ENCODE measurements at places on chromosomes 11 and 22.

DNA sequence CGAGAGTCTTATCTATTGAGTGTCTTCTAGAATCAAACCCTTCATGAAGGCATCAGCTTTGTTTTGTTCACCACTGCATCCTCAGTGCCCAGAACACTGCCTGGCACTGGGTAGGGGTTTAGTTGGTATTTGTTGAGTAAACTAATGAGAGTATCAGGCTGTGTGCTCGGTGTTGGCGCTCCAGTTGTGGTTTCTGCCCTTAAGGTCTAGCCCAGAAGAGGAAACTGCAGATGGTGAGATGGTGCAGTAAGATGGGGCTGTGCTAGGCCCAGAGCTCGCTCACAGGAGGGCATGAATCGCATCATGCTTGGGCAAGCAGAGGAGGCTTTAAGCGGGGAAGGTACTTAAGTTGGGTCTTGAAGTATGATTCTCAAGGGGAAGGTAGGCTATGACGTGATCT, 97.2 kb downstream of the FBXO7 start:
- DNase-seq, result no peak

DNA sequence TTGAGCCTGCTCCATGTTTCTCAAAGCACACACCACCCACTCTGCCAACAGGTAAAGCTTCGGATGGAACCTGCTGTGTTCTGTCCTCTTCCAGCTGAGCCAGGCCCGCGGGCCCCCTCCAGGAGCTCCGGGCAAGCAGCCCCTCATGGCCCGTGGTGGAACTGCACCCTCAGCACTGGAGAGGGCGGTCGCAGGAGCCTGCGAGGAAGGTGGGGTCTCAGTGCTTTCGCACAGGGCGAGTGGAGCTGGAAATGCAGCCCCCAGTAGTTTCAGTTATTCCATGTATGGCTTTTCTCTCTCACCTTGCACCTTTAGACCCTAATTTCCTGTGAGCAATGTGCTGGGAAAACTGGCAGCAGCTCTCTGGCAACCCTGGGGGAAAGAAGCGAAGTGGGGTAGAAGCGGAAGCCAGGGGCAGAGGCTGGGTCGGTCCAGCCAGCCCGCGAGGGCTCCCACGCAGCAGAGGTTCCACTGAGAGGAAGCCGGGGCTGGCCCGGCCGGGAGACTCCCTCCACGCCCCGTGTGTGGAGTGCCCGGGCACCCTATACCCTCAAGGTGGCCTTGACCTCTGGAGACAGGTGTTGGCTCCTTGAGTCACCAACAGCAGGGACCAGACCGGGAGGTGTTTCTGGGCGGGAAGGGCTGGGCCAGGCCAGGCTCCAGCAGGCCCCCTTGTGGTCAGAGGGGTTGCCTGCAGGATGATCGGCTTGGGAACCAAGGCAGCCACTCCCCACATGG, 119.9 kb upstream of the TMEM45B start:
- DNase-seq, result peak; percentile 71

GRCh38 chr11:12680246-12680939, 6.2 kb downstream of the TEAD1 start:
- DNase-seq, result peak; percentile 84

DNA sequence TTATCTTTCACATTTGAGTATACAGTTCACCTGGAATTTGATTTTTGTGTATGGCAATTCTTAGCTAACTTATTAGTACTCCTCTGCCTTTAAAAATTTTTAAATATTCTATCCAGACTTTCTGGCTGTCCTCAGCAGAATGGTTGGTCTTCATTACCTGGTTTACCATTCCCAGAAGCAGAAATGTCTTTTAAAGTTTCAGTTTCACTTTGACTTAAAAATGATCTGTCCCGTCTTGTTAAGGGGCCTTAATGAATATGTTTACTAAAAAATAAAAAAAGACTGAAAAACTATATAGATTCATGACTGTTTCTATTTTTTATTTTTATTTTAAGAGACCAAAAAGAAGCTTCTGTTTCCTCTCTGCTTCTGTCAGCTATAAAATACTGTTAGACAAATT, 70.5 kb upstream of the TNRC6B start:
- no peak for DNase-seq

GRCh38 chr11:134987223-134987768, 575.3 kb upstream of the B3GAT1 start:
- no peak for DNase-seq

DNA sequence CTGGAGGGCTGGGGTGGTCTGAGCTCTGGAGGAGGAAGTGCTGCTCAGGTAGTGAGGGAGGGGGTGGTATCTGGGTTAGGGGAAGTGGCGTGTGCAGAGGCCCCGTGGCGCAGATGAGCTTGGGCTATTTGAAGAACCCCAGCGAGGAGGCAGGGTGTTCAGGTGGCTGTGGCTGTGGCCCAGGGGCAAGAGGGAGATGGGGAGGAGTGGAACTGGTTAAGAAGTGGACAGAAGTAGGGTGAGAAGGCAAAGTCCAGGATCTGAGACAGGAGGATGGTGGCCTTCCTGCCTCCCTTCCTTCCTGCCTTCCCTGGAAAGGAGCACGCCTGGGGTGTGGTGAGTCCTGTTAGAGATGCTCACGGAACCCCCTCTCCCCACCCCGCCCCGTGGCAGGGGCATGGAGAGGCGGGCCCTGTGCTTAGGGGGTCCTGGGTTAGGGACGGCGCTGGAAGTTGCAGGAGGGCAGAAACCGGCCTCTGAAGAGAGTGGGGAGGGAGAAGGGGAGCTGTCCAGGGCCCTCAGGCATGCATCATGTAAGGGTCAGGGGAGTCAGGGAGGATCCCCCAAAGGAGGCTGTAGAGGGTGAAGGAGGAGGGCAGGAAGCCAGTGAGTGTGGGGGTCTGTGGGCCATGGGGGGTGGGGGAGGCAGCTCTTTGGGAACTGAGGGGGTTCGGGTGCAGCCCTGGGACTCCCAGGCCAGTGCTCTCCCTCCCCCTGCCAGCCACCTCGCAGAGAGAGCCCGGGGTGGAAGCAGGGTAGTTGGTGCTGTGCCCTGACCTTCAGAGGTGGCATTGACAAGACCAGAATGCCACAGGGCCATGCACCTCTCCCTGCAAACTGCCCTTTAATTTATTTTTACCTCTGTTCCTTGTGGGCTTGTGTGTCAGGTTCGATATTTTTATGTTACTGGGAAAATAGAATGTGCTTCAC, 63.7 kb upstream of the PARVG start:
- no peak for DNase-seq

- DNase-seq, result no peak
These were observed 34.8 kb upstream of the TMEM135 start for GRCh38 chr11:87002918-87003317.

- DNase-seq, result peak; percentile 60
These were observed 43.2 kb downstream of the PANX1 start for GRCh38 chr11:94171693-94172440.

DNA sequence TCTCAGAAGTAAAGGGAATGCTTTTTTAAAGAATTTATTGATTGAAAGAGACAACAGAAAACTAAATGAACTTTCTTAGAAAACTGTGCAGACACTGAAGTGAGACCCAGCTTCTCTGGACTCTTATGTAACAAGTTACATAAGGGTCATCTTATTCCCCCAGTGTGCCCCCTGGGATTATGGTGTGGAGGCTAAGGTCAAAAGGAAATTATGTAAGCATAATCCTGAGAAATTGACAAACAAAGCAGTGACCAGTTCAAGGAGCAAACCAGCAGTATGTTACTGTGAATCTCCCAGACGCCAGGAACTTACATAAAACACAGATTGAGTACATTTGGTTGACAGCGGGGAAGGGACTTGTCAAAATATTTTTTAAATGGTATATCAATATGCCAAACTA, 78.6 kb downstream of the SLC1A2 start:
- DNase-seq, result no peak

GRCh38 chr22:27452922-27453321, 348.6 kb downstream of the MN1 start:
- no peak for DNase-seq

DNA sequence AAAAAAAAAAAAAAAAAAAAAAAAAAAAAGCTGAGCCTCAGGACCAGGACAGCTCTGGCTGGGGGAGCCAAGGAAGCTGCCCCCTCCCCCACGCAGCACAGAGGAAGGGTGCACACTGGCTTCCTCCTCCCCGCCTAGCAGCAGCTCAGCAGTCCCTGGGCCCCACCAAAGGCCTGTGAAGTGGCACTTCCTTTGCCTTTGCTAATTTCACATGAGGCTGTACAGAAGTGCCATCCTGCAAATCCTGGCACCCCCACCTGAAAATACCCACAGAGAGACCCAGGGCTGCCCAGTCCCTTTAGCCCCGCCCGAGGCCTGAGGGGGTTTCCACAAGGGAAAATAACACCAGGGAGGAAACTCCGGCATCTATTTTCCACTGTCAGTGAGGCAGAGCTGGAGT, 3.9 kb downstream of the RHOG start:
- DNase-seq, result no peak

DNA sequence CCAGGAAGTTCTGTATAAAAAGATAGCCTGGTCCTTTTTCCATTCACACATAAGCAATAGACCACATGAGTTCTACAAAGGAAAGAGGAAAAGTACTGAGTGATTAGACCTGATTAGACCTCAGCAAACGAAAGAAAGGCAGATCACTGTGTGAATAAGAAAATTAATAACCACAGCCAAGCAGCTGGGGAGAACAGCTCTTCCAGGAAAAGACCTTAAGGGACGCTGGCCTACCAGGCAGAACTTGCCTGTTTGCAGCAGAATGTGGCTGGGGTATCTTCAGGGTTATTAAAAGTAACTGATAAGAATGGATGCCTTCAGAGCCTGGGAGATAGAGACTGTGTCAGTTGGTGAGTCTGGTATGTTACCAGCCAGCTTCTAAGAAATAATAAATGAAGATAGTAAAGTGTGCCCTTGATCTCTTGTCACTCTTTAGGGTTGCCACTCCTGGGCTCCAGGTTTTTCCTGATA, 172.9 kb downstream of the DBX1 start:
- no peak for DNase-seq

GRCh38 chr11:46259971-46260560, 17.4 kb upstream of the CREB3L1 start:
- no peak for DNase-seq

- DNase-seq, result peak; percentile 7
These were observed 380.1 kb downstream of the LARGE1 start for GRCh38 chr22:33539902-33540751.

DNA sequence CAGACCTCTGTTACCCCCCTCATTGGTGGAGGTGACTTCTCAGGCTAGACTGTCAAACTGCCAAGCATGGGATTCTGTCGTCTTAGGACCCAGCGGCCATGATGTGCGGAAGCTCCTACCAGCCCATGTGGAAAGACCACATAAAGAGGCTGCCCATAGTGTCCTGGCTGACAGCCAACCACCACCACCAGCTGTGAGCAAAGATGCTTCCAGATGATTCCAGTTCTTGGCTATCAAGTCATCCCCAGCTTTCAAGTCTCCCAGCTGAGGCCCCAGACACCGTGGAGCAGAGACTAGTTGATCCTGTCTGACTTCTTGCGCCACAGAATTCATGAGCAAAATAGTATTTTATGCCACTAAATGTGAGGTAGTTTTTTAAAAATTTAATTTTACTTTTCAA, 32.9 kb downstream of the SCUBE1 start:
- no peak for DNase-seq

- DNase-seq, result no peak
These were observed 64.6 kb upstream of the TTC12 start for GRCh38 chr11:113249786-113250185.

GRCh38 chr11:35390737-35391682, 28.3 kb downstream of the SLC1A2 start:
- DNase-seq, result peak; percentile 92

GRCh38 chr11:87976009-87976408, 199.2 kb downstream of the RAB38 start:
- DNase-seq, result no peak

DNA sequence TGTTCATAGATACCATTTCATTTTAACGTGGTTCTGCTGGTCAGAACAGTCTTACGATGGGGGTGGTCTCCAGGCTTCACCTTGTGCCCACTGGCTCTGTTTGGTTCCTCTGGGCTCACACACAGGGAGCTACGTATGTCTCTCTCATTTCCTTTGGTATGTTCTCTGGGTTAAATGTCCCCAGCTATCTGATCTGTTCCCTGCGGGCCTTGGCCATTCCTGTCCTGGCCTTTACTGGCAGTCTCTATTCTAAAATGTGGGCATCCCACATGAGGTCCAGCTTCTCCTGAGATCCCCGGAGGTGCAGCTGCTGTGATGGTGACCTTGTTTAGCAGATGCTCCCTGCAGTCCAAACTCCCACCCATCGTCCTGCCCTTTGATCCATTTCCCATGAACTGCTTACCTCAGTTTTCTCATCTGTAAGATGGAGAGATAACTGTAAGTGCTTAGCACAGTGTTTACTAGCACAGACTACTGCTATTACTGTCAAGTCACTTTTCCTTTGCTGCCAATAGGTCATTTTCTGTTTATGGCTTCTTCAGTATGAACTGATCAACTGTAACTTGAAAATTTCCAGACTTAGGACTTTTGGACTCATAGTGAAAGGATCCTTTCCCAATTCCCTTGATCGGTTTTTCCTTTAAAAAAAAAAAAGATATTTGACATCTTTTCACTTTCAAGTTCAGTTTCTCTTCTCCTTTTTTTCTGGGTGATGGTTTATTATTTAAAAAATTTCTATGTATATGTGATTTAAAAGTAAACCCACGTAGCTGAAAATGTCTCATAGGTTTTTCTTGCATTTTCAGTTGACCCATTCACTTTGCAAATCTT, 92.9 kb downstream of the PTPRJ start:
- no peak for DNase-seq

DNA sequence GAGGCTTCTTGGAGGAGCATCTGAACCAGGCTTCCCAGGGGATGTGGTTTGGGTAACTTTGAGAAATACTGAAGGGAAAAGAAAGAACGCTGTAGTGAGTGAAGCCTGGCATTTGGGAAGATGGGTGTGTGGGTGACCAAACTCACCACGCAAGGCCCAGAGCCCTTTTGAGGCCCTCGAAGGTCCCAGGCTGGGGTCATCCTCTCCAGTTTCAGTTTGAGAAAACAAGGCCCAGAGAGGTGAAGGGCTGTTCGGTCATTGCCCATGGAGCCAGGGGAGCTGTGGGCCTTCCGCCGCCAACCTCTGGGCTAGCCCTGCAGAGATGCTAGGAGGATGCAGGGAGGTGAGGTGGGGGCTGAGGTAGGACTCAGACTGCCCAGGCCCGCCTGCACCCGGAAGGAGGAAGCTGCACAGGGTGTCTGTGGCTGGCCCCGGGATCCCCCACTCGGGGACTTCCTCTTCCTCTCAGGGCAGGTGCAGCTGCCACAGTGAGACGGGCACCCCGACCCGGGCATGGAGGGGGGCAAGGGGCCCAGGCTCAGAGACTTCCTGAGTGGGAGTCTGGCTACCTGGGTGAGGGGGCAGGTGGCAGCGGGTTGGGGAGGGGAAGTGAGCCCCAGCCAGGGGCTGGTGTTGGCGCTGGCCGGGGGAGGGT, at the start of gene CCDC88B:
Gene CCDC88B (plus strand): TSS at position 451 of the 655 bp plus-strand sequence. CDS start 63 bp downstream, at position 514.
- DNase-seq, result no peak

- DNase-seq, result no peak
These were observed 4.3 kb downstream of the BCO2 start for GRCh38 chr11:112179601-112180000.

DNA sequence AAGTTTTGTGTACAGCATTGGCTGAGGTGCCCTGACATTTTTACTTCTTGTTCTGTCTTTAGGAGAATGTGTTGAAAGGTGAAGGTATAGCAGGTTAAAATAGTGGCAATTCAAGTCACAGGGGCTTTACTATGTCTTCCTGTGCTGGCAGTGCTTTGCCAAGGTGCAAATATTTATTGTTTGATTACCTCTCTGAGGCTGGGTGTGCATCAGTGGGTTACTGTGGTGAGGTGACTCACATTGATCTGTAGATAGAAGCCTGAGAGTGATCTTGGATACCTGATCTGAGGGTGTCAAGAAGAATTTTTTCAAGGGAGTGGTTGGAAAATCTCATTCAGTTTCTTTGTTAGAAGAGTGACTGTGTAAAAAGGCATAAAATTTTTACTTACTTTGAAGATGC, 90.0 kb downstream of the ARHGAP42 start:
- DNase-seq, result peak; percentile 99

- no peak for DNase-seq
These were observed 8.1 kb downstream of the CSF2RB start for GRCh38 chr22:36921309-36922104.

Measured in PC-3 (cell line).